Right ventricle myocardium superior (tissue), 1 donor: ENCODE measurements at places on chromosomes 6 and 20. TPM values are rescaled to one million over a fixed set of nuclear protein-coding genes. Genes with fewer than 3 reads are reported as not detected.

Gene MLN
- not detected for total RNA-seq

Gene POFUT1
- total RNA-seq, result 24.9 TPM

Gene SLC26A8
- not detected for total RNA-seq

Gene TRIM10
- not detected for total RNA-seq

Gene GPLD1
- total RNA-seq, result 1.0 TPM

DNA sequence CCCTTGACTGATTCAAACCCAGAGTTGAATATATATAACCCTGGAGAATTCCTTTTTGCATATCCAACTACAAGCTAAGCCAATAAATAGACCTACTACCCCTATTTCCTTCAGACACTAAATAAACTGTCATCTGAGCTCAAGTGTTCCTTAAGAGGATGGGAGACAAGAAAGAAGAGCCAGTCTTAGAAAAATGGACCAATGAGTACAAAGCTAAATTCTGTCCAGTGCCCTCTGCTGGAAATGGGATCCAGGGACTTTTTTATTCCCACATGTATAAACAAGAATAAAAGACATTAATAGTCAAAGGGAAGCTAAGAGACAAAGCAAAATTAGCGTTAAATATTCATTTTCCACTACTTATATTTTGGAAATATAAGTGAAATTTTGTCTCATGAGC is 4.8 kb downstream of the PPP1R10 start:
- no peak for DNase-seq

DNA sequence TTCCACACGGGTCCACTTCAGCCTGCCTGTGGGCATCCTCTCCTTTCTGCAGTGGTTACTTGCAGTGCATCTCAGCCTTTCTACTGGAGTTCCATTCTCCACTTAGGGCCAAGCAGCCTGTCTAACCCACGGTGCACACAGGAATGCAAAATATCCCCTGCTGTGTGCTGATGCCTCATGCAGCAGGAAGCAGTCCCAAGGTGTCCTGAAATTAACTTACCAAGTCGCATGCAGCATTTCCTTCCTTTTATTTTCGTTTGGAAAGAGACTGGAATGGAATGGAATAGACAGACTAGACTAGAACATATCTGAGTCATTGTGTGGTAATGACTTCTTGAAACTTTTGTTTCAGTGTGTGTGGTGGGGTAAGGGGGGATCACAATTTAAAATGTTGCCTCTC is 25.9 kb upstream of the FOXQ1 start:
- DNase-seq, result no peak

GRCh38 chr6:144177726-144178125 is 27.4 kb downstream of the STX11 start:
- no peak for DNase-seq

- no peak for DNase-seq
Observed at GRCh38 chr20:20462185-20462584, 94.3 kb downstream of the INSM1 start.

- DNase-seq, result no peak
Observed at GRCh38 chr20:58956078-58956477, 25.0 kb upstream of the NELFCD start.

DNA sequence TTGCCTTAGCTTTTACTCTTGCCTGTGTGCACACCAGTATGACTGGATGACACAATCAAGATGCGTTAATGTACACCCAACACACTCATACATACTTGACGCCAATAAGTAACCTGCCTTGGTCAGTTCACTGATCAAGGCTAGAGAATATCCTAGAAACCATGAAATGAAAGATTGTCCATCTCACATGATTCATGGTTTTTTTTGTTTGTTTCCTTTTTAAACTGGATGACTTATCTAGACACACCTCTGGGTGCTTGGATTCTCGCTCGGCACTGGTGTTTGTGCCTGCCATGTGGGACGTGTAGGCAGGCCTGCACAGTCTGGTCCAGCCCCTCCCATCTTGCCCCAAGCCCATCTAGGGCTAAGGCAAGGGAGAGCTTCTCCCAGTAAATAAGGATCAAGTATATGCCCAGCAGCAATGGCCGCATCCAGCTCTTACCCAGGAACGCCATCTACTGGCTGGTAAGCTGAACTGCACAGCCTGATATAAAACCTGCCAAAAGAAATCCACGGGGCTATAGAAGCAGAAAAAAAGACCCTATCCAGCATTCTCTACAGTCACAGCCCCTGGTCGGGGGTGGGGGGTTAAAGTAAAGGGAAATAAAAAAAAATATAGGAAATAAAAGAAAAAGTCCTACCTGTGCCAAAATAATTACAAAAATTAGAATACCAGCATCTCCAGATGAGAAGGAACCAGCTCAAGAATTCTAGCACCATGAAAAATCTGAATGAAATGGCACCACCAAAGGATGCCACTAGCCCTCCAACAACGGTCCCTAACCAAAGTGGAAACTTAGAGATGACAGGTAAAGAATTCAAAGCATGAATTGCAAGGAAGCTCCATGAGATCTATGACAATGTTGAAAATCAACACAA is 73.3 kb downstream of the OTOR start:
- DNase-seq, result no peak

DNA sequence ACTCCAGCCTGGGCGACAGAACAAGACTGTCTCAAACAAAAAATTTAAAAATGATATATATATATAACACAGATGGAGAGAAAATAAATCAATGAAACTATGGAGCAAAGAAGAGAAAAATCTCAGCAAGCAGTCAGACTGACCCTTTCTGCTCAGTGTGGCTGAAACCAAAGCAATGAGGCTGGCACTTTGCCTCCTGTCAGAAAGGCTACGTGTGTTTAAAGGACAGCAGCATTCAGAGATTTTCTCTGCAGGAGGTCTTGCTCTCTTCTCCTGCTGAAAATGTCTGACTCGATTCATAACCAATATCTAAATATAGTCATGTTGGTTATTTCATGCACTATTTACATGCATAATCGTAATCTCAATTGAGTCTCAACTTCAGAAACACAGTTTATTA is 527.0 kb upstream of the JARID2 start:
- DNase-seq, result no peak
